ENCODE measurements at places on chromosomes 12 and 14. TPM values are rescaled to one million over a fixed set of nuclear protein-coding genes. Genes with fewer than 3 reads are reported as not detected.

DNA sequence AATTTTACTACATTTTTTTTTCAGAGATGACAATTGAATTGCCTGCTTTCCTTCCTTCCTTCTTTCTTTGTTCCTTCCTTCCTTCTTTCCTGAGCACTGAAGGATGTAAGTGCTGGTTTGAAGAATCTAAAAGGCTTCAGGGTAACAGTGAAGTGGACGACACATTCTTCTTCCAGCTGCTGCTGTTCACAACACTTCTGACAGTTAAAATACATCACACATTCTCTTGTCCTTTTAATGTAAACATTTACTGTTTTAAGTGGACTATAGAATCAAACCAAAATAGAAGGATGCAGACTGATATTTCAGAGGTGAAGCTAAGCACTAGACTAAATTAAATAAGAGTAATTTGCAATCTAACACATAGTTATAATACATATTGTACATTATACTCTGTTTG, 151.5 kb downstream of the MSRB3 start:
- no peak for DNase-seq

Gene ZC2HC1C
- 0.46 TPM for total RNA-seq

GRCh38 chr14:74418031-74418430, 8.0 kb downstream of the SYNDIG1L start:
- DNase-seq = no peak

Gene SPATS2
- 12.1 TPM for total RNA-seq

Gene AMDHD1
- total RNA-seq = 0.46 TPM

Data from posterior vena cava (tissue), 2 donors.